ENCODE measurements at places on chromosomes 7 and 10.

- DNase-seq: no peak
Measured at GRCh38 chr10:84547616-84548015, 219.2 kb downstream of the CCSER2 start.

- DNase-seq: no peak
Measured at GRCh38 chr10:89426230-89426868, 12.0 kb downstream of the IFIT5 start.

GRCh38 chr7:5694912-5695726, 86.3 kb downstream of the RNF216 start:
- peak; percentile 68 for DNase-seq

- DNase-seq: peak; percentile 23
Measured at GRCh38 chr7:43834463-43835251, 34.7 kb downstream of the MRPS24 start.

- no peak for DNase-seq
Measured at GRCh38 chr7:42212541-42213090, 24.4 kb downstream of the GLI3 start.

DNA sequence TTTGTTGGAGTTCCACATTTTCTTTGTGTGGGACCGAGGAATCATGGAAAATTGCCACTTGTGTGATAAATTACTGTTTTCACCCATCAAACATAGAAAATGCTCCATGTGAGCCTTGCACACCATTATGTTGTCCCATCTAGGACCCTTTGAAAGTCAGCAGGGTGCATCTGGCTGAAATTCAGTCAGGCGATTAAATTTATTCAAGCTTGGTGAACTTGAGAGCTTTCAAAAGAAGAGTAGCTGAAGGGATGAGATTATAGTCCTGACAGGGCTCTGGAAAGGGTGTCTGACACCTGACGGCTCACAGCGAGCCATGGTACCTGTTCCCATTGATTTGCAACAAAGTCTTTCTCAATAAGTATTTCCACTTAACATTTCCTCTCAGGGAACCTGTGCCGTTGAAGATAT, 399.7 kb upstream of the ETV1 start:
- no peak for DNase-seq

DNA sequence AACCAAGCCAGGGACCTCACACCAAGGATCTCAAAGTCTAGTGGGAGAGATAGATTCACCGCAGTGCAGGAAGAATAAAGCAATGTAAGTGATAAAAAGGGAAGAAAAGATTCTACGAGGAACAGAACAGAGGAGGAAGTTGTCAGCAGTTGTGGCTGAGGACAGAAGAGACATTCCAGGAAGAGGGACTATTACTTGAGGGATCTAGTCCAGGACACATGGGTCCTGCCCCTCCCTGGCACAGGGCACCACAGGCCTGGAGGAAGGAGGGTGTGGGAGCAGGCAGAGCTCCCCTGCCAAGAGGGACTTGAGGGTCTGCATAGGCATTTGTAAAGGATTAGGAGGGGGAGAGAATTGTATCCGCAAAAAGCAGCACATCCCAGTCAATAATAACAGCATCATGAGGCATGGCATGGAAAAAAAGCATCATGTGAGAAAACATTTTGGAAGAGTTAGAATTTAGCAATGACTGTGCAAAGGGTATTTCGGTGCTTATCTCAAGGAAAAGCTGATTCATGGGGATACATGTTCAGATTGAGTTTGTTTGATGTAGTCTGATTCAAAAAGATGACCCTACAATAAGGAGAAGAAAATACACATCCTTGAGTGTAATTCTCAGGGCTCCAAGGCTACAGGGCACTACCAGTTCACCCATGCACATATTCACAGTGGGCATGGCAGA, 12.7 kb downstream of the C10orf71 start:
- no peak for DNase-seq

DNA sequence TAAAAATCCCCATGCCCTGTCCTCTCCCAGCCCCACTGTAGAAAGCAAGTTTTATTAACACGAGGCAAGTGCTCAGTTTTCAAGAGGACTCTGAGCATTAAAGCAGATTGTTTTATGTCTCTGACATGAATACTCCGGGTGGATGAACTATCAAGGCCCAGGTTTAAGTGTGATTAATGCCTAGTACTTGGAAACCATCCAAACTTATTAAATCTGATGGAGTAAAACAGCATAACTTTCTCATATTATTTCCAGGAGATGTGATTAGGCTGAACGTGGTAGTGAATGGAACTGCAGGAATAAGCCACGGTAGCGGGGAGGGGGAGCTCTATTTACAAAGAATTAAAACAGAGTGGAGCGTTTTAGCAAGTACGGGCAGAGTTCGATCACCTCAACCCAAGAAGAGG, 144.2 kb upstream of the RNF32 start:
- DNase-seq: no peak

- DNase-seq: no peak
Measured at GRCh38 chr10:78706256-78706655, 362.5 kb upstream of the ZMIZ1 start.

DNA sequence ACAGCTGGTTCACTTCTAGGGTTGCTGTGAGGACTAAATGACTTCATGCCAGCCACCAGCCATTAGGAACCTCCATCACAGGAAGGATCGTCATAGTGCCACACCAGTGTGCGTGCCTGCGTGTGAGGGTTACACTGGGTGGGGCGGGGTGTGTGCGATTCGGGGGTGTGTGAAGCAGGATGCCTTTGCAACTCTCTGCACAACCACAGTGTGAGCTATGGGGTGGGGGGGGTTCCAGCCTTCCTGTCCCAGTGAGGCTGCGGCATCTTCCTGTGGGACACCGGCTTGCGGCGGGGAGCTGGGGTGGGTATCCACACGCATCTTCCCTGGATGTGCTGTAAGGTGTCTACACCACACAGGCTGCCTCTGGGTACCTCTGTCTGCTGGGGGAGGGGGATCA, 6.9 kb upstream of the ELFN1 start:
- DNase-seq: no peak

- DNase-seq: no peak
Measured at GRCh38 chr10:108453166-108453565, 1288.7 kb upstream of the SORCS1 start.

GRCh38 chr7:90224195-90224594, 12.7 kb downstream of the STEAP2 start:
- no peak for DNase-seq

GRCh38 chr7:154914996-154915380, 87.9 kb downstream of the PAXIP1 start:
- DNase-seq: no peak

DNA sequence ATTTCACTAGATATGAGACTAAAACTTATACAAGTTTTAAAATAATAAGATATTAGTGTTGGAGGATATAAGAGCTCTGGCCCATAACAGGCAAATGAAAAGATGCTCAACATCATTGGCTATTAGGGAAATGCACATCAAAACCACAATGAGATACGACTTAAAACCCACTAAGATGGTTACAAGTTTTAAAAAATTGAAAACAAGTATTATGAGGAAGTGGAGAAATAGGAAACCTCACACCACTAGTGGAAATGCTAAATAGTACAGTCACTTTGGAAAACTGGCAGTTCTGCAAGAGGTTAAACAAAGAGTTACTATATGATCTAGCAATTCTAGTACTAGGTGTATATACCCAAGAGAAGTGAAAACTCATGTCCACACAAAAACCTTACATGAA, 17.2 kb downstream of the PANK1 start:
- no peak for DNase-seq

DNA sequence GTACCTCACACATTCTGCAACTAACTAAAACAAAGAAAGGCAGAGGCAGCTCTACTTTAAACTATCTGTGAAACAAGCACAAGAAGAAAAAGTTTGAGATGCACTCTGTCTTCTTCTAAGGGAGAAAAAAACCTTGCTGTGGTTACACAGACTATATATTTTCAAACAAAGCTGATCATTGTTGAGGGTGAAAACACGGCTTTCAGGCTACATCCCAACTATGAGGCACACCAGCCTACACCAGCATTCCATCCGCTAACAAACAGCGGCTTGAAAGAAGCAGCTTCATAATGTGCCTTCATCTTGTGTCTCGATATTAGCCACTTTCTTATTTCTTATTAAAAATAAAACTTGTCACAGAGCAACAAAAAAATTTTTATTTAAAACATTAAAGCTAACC, 79.1 kb downstream of the USP6NL start:
- no peak for DNase-seq

GRCh38 chr7:32244806-32245345, 174.7 kb upstream of the PDE1C start:
- DNase-seq: no peak

DNA sequence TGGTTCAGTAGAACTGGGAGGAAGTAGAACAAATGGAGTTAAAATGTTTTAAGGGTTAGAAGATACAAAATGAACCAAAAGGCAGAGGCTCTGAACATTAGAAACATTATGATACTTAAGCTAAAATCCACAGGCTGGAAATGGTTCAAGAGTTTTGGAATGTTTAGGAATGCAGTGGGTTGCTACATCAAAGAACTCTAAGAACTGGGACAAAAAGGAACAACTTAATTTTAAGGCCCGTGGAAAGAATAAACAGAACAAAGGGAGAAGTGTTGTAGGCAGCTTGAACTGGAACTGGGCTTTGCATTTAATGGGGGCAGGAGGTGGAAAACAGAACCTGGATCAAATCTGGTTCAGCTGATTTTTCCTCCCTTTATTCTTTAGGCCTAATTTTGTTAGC, 3.5 kb upstream of the C7orf25 start:
- no peak for DNase-seq

- no peak for DNase-seq
Measured at GRCh38 chr7:6279341-6279740, 6.9 kb upstream of the CYTH3 start.

DNA sequence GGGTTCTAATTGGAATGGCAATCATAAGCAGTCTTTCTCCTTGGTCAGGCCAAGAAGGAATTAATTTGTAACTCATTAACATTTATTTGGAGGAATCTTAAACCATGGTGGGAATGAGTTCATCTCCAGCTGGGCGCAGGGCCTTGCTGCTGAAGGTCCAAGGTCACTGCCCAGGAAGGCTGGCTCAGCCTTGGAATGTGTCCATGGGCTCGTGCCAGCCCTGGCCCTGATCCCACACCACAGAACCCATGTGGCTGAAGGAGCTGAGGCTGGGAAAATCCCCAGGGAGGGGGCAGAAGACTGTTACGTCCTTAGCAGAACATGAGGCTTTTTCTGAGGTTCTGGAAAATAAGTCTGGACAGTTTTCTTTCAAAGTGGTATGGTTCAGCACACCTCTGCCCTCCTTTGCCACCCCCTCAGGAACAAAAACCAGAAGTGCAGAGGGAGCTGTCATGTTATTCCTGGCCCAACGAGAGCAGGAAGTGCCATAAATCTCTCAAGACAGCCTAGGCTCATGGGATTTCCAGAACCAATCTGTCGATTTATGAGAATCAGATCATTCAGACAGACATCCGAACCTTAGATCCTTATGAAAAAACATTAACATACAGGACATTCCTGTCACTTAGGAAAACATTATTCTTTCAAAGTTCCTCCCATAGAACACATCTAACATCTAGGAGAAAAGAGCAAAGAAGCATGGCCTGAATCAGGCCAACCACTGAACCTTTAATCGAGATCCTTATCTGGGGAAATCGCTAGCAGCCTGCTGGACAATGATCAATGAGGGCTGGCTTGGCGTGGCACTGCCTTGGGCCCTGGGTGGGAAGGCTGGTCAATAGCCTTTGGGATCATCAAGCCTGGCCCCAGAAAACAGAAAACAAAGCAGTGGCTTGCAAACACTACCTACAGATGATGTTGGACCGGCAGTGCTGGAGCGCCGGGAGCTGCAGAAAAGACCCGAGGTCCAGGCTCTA, 134.3 kb downstream of the TAX1BP1 start:
- no peak for DNase-seq

DNA sequence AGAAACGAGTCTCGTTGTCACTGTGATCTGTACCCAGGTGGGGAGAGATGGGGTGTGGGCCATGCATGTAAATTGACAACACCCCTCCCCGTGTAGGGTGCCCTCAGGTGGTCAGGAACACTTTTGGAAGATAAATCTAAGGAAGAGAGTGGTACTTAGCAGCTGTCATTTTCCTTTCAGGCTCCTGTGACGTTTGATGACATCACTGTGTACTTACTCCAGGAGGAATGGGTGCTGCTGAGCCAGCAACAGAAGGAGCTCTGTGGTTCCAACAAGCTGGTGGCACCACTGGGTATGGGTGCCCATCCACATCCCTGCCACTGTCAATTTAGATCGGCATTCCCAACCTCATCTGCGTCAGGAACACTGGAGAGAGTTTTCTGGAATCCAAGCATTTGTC, 6.3 kb downstream of the ZNF862 start:
- no peak for DNase-seq

DNA sequence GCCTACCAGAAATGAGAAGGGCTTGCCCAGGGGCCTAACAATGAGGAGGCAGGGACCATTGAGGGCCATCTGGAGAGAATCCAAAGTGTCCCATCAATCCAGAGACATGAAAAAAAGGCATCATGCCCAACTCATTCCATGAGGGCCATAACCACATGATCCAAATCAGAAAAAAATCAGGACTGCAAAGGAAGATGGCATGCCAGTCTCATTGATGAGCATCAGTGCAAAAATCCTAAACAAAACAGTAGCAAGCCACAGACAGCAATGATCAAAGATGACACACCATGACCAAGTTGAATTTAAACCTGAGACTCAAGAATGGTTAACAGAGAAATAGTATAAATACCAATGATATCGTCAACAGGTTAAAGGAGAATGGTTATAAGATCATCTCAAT, 7.0 kb upstream of the CYP3A4 start:
- DNase-seq: no peak

- no peak for DNase-seq
Measured at GRCh38 chr7:24143547-24143946, 140.4 kb upstream of the NPY start.

DNA sequence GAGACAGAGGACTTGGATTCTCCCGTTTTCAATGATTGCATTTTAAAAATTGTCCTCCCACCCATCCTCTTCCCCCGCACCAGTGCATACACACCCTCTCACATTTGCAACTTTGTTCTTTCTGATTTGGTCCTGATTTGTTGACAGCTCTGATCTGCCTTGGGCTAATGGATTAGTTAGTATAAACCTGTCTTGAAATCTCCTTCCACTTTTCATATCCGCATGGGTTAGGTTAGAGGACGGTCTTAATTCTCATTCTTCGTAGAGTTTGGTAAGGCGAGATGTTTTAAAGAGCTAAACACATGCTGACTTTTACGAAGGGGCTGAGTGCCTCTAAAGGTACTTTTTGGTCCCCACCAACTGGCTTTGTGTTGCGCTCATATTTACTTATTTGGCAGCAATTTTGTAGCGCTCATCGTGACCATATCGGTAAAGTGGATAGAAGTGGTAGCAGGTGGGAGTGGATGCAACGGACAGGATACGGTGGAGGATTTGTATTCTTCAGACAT, 1.1 kb downstream of the AHR start:
- DNase-seq: no peak

DNA sequence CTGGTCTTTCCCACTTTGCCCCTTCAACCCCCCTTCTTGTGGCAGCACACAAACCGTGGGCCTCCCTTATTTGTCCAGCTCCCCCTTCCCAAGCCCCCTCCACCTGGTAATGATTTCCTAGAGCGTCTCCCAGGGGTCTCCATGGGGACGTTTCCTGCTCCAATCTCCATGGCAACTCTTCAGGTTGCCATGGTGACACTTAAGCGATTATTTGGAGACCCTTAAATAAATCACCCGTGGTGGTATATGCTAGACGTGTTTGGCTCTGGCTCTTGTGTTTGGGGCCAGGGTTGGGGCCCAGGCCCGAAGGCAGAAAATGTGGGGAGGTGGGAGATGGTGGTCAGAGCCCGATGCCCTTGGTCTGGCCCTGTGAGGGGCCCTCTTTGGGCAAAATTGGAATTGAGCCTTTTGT, 41.1 kb upstream of the DLG5 start:
- no peak for DNase-seq

Data from stimulated activated CD4-positive, alpha-beta T cell treated with anti-CD3 and anti-CD28 coated beads, Interleukin-2, amount 100 ng/mL, for 24 hours (primary cell).